HCEC 1CT (cell line): ENCODE measurements at places on chromosomes 1 and 21.

GRCh38 chr1:208129060-208129459 lies 115.1 kb downstream of the PLXNA2 start:
- DNase-seq: no peak

DNA sequence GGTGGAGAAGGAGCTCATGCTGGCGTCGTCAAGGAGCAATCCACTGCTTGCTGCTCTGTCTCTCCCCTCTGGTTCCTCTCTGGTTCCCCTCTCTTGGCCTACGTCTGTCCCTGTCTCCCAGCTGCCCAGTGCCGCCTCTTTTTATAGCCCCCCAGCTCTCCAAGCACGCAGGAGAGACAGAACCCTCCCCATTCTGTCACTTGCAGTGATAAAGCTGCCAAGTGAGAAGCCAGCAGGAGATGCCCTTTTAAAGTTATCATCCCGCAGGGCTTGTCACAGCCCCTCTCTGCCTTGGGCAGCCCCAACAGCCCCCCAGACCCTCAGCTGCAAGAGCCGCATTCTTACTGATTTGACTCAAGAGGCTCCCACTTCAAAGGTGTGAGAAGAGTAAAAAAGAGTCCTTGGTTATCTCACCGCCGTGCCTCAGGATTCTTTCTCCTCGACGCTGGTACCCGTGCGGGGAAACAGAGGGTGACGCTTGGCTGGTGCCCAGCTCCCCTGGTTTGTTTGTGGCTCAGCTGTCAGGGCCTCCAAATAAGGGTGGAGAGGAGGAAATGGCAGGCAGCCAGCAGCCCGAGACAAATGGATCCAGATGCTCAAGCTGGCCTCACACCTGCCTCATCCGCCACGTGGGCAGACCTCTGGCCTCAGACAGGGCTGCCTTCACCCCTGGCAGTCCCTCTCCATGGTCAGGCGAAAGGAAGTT lies at the start of gene NPPA:
NPPA (minus strand) TSS at position 117 of the 706 bp plus-strand sequence; CDS start at position 18, 99 bp downstream.
- DNase-seq: no peak

DNA sequence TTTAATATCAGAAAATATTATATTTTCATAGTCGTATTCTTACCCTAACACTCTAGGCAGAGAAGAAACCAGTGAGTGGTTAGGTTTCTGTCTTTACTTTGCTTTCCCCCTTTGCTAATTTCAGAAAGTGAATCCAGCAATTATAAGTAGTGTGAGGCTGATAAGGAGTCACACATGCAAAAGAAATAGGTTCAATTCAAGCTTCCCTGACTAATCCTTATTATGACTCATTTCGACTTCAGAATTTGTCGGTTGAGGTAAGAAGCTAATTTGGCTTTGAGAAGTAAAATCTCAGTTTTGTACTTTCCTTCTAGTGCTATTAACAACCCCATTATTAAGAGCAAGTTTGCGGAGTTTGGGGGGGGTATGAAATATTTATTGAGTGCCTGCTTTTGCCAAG lies 22.4 kb downstream of the ESRRG start:
- DNase-seq: no peak

DNA sequence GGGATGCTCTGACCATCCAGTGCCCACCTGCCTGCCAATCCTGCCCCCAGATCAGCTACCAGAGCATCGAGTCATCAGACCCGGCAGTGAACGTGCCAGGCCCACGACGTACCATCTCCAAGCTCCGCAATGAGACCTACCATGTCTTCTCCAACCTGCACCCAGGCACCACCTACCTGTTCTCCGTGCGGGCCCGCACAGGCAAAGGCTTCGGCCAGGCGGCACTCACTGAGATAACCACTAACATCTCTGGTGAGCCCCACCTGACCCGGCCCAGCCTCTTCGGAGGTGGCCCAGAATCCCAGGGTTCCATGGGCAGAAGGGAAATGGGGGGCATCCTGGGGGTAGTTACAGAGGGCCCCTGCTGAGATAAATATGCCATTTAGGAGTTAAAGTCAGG lies 43.1 kb downstream of the PTPRU start:
- DNase-seq: no peak

- no peak for DNase-seq
Observed at GRCh38 chr1:186999506-186999905, 170.8 kb downstream of the PLA2G4A start.

- DNase-seq: no peak
Observed at GRCh38 chr1:66296951-66297350, 237.0 kb upstream of the SGIP1 start.

DNA sequence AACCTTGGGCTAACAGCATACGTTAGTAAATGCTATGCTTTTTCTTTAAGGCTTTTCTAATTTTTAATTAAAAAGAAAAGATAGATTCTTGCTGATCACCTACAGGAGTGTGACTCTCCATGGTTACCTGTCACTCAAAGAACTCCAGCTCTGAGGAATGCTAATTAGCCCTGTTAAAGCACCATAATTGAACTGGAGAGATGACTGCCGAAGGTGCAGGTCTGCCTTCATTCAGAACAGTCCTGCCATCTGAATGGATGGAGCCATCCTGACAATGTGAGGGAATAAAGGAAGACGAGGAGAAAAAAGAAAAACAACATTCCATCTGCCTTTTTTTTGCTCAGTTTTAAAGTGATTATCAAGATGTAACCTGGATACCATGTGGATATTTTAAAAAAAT lies 94.6 kb downstream of the ATP6V1G3 start:
- no peak for DNase-seq

DNA sequence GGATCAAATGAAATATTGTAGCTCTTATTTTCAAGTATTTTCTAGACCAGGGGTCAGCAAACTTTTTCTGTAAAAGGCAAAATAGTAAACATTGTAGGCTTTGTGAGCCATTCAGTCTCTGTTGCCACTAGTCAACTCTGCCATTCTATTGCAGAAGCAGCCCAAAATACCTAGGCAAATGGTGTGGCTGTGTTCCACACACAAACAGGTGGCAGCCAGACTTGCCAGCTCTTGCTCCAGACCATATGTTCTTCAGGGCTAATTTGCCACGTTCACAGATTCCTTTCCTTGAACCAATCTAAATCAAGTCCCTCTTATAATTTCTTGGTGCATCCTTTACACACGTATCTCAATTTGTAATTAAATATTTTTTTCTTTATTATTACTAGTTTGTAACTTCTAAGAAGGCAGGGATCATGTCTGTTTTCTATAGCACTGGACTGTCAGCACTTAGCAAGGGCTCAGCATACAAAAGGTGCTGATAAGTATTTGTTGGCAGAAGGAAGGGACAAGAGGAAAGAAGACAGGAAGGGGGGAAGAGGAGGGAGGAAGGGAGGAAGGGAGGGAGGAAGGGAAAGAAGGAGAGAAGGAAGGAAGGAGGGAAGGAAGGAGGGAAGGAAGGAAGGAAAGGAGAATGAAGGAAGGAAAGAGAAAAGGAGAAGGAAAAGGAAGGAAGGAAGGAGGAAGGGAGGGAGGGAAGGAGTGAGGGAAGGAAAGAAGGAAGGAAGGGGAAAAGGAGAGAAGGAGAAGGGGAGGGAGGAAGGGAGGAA lies 106.5 kb upstream of the EDEM3 start:
- DNase-seq: no peak

- no peak for DNase-seq
Observed at GRCh38 chr1:190084552-190084951, 393.1 kb downstream of the BRINP3 start.

DNA sequence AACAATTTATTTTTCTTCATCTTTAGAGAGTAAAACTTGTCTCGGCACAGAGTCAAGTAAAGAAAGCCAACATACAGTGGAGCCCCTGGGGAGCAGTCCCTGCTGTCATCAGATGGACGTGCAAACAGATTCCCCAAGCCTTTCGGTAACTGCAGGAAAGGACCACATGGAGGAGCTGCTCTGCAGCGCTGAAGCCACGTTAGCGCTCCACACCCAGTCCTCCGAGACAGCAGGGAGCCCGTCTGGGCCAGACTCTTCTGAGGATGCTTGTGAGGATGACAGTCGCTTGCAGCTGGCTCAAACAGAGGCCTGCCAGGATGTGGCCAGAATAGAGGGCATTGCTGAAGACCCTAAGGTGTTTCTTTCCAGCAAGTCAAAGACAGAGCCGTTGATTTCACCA lies 77.1 kb upstream of the SCCPDH start:
- DNase-seq: peak; percentile 71

GRCh38 chr1:98903261-98903660 lies 101.4 kb downstream of the PLPPR5 start:
- DNase-seq: peak; percentile 91

DNA sequence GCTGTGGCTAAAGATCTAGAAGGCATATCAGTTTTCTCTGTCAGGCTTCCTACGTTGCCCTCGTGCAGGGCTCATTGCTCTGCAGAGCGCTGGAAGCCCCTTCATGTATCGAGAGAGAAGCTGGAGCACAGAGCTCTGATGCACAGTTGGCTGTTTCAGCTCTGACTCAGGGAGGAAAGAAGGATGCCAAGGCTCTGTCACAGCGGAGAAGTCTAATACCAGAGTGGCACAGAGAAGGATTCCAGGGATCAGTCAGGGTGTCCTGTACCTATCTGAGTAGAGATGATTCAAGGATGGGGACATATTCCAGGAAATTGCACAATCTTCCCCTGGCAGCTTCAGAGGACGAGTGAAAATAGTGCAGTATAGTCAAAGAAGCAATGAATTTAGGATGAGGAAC lies 179.2 kb upstream of the FMN2 start:
- peak; percentile 17 for DNase-seq

GRCh38 chr1:59146651-59147358 lies 150.1 kb upstream of the FGGY start:
- peak; percentile 61 for DNase-seq

DNA sequence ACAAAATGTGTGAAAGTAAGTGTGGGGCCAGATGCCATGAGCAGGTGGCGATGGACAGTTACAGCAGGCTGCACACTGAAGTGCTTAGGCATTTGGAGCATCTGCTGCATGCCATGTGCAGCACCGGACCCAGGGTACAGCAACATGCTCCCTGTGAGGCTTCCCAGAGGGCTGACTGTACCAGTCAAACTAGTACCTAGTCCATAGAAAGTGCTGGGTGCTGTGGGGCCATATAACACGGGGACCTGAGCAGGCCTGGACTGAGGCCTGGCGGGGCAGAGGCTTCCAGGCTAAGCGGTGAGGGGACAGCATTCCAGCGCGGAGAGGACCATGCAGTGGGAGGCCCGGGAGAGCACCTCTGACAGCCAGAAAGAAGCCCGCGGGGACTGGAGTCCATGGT lies 29.9 kb upstream of the PKP1 start:
- no peak for DNase-seq

DNA sequence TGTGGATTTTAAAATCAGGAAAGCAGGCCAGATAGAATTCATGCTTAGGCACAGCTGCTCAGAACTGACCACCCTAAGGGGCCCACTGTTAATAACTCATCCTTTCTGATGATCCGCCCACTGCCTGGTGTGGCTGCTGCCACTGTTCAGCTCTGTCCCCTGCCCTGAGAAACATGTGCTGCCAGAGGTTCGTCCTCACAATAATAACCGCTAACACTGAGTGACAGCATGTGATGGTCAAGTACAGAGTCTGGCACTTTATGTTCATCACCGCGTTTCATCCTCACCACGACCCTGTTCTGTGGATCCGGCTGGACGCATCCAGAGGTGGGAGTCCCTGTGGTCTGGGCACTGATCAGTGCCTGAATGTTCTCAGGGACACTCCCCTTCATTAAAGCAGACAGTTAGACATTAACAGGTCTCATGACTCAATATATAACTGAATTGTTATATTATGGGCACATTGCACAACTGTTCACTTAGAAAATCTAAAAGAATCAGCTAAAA lies 108.6 kb downstream of the SIM2 start:
- no peak for DNase-seq

GRCh38 chr21:23694390-23694789 lies 1912.9 kb downstream of the MRPL39 start:
- no peak for DNase-seq

- DNase-seq: no peak
Observed at GRCh38 chr1:213820362-213821149, 167.2 kb upstream of the PROX1 start.

DNA sequence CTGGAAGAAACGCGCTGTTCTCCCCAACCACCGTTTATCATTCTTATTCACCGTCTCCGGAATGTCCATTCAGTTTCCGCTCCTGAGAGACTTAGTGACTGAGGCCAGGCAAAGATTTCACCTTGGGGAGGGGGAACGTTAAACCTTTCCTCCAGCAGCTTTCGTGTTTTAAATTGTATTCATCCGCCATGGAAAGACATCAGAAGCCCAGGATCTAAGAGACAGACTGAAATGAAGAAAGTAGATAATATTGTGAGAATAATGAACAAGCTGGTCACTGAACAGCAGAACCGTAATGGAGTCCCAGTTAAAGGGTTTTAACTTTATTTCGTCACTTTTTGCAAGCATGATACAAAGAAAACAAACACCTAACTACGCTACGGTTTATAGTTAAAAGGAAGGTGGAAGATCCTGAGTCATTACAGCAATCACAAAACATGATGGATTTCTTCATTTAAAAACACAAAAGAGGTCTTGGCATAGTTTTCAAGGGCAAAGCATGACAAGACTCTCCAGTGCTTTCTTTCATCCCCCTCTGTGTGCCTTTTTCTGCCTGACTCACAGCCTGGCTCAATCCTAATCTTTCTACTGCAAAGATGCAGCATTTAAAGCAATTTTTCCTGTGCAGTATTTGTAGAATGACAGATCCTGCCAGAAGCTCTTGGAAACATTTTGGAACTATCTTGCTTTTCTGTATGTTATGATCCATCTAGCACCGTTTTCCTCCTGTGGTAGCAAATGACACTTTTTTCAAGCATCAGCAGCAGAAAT lies 722 bp upstream of the SLC19A2 start:
- DNase-seq: peak; percentile 53

GRCh38 chr21:25464275-25464674 lies 143.0 kb downstream of the MRPL39 start:
- peak; percentile 4 for DNase-seq

DNA sequence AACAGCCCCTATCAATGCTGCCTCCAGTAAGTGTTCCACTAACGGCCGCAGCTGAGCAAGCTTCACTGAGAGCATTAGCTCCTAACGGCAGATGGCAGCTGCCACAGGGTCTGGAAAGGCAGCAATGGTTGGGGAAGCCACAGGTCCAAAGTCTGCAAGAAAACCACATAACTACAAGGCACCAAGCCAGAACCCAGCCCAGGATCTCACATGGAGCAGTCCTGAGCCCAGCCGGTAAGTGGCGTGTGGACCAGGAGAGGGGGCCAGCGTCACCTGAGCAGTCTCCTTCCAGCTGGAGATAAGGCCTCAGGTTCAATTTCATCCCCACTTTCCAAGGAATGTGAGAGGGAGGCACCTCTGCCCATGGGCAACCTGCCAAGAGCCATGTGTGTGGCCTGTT lies 13.2 kb downstream of the SYT2 start:
- no peak for DNase-seq

- DNase-seq: no peak
Observed at GRCh38 chr1:217134857-217135568, 411.8 kb upstream of the ESRRG start.
